ENCODE measurements at places on chromosomes 7 and 10.
A peak's percentile ranks its signal among the peaks of the same experiment; 100 is the strongest.

DNA sequence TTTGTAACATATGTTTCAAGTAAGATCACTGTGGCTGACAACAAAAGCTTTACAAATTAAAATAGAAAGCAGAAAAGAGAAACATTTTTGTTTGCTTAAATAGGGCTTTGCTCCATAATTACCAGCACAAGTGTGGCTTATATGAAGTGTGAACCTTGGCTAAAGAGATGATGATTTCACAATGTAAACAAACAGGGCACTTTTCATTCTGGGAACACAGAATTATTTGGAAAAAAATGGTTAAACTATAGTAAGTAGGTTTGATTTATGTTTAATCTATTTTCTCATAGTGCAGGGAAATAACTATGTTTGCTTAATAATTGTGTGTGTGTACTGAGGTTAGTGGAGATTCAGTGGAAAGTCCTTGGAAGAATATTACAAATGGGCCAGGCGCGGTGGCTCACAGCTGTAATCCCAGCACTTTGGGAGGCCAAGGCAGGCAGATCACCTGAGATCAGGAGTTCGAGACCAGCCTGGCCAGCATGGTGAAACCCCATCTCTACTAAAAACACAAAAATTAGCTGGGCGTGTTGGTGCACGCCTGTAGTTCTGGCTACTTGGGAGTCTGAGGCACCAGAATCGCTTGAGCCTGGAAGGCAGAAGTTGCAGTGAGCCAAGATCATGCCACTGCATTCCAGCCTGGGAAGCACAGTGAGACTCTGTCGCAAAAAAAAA lies 19.1 kb upstream of the OTUD1 start:
- DNase-seq: no peak

GRCh38 chr7:142709921-142710320 lies 39.4 kb upstream of the PRSS1 start:
- no peak for DNase-seq

GRCh38 chr7:129969881-129970446 lies 17.2 kb upstream of the UBE2H start:
- DNase-seq: no peak

GRCh38 chr10:61301575-61301974 lies 151.6 kb downstream of the TMEM26 start:
- DNase-seq: no peak

DNA sequence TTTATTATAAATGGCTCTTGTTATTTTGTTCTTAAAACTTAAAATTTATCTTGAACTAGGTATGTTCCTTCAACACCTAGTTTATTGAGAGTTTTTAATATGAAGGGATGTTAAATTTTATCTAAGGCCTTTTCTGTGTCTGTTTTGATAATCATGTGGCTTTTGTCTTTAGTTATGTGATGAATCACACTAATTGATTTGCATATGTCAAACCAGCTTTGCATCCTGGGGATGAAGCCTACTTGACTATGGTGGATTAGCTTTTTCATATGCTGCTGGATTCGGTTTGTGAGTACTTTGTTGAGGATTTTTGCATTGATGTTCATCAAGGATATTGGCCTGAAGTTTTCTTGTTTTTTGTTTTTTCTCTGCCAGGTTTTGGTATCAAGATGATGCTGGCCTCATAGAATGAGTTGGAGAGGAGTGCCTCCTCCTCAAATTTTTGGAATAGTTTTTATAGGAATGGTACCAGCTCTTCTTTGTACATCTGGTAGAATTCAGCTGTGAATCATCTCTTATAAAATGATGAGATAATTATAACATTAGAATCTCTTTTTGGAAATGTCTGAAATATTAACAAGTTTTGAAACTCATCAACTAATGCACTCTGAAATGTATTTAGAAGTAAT lies 78.7 kb upstream of the AGR3 start:
- no peak for DNase-seq

DNA sequence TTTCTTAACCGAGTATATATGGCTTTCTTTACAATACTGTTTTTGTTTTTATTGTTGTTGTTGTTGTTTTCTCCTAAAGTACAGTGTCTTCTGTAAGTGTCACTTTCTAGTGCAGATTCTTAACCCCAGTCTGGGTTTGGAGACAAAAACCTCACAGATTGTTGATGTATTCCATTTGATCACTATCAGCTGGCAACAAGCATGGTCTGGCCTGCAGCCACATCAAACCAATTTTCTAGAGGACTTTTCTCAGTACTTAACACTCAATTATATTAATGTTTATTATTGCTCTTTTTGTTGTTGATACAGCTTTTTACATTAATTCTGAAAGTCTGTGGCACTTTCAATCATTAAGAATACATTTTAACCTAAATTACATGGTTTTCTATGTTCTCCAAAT lies 17.1 kb downstream of the LRRN3 start:
- no peak for DNase-seq

DNA sequence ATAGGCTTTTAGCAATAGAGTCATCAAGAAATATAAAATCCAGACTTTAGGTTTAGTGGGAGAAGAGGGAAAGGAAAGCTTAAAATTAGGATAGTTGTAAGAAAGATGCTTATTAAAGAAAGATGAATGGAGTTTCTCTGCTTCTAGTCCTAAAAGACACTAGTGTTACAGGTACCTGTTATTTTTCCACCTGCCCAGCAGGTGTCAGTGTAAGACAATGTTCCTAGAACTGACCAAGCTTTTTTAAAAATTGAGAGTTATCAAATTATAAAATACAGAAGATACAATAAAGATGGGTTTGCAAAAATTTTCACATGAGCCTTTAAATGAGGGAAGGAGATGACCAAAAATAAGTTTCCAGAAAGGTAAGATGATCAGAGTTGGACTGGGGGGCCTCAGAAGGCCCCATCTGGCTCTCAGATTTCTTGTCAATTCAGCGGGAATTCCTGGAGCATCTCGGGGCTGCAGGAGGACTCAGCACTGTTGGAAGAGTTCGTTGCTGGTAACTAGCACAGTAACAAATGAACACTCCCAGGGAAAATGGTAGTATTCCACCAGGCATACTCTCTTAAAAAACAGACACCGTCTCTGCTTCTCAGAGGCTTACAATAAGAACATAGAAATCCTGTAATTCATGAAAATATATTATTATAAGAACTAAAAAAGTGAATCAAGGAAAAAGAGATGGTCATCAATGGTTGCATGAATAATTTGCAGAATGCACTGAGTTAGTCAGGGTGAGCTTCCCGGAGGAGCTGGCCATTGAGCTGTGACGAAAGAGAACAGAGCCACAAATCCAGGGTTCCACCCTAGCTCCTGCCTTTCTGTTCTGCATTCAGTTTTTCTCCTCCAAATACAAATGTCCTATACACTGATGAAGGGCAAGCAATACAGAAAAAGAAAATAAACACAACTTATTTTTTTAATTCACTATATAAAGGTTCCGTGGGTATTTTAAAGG lies 71.8 kb upstream of the PIK3CG start:
- DNase-seq: no peak

DNA sequence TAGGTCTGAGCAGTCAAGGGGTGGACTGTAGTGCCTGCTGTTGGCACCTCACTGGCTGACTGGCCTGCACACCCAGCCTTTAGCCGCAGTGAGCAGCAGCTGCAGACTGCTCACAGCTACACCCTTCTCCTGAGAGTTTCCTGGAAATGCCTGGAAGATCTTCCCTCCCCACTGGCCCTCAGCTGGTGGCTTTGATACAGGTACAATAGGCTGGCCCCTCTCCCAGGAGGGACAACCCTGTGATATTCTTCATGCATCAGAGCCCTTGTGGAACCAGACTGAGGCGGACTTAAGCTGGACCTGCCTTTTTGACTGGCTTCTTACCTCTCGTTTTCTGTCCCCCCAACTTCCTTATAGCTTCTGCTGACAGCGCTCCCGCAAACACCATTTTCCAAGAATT lies 6.4 kb downstream of the GCK start:
- no peak for DNase-seq

DNA sequence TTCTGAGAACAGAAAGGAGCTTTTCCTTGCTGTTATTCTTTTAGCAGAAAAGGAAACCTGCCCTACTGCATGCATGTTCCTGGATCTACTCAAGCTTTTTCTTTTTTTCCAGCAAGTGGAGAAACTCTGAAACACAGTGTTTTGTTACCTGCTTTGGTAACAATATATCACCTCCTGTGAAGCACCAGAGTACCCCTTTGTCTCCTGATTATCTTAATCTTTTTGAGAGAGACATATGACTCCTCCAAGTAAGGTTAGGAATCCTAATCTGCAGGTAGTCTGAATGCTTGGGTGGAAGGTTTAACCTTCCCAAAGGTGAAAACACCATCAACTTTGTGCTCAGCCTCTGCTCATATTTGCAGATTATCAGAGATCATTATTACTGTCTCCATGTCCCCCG lies 93.1 kb downstream of the MAPK8 start:
- DNase-seq: no peak

DNA sequence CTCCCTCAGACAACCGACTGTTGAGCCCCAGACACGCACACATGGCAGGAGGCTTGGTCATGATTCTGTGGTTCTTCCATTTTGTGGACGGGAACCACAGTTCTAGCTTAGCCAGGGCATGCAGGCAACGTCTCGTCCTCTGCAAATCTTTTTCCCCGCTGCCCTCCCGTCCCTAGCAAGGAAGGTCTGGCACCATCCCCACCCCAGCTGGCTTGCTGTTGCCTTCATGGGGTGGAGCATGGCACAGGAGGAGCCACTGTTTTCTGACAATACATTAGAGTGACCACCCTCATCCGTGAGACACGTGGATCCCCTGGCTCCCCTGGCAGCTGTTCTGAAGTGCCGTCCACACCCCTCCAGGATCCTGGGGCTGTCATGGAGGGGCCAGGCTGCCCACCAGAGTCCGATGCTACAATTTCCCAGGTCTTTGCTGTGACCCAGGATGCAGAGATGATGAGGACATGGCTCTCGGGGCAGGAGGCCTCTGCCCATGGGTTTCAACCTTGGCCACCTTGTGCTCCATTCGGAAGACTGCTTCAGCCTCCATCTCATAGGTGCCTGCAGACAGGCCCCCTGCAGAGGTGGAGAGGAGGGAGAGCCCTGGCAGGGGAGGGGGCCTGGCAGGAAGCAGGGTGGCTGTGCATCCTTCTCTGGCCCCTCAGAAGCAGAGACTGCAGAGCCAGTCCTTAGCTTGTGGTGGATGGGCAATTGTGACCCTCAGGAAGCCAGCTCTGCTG lies 233.6 kb downstream of the GLRX3 start:
- no peak for DNase-seq

- DNase-seq: no peak
Measured at GRCh38 chr7:106344861-106345260, 60.1 kb upstream of the NAMPT start.

DNA sequence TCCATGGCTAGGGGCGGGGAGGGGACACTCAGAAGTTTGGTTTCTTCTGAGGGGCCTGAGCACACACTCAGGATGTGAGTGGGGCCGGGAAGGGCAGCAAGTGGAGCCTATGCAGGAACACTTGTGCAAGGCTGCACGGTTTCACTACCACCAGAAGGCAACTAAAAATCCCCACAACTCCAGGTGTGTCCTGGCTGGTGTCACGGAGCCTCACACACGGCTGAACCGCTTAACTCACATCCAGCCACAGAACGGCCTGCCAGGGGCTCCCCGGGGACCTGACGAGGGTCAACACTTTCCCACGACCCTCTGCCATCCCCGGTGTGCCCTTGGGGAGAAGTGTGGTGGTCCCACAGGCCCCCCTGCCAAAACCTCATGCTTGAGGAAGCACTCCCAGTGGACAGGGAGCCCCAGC lies 173.9 kb downstream of the ELFN1 start:
- peak; percentile 42 for DNase-seq

DNA sequence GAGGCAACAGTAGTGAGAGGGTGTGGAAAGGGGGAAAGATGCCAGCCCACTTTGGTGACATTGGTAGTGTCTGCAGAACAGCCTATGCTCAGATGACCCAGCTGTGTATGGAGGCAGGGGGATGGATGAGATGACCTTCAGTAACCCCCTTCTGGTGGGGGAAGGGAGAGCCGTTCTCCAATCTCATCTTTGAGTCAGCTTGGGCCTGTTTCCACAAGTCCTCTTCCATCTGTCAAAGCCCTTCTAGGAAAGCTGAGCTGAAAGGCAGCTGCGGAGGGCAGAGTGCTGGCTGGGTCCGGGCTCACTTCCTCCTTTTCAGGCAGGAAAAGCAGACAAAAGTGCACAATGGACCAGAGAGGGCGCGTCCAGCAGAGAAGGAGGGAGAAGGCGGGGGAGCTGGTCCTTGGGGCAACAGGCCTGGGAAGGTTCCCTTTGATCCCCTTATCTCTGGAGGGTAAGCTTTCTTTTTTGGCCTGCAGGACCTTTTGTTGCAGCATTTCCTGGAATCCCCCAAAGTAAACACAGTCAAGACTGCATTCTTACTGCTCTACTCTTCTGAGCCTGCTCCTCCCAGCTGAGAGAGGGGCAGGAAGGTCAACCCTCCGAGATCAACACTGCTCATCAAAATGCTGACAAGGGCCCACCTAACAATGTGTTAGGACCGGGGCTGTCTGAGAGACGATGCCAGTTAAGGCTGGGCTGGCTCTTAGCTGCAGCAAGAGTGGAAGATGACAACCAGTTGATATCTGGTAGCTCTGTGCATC lies 1.2 kb upstream of the LRMDA start:
- peak; percentile 44 for DNase-seq

DNA sequence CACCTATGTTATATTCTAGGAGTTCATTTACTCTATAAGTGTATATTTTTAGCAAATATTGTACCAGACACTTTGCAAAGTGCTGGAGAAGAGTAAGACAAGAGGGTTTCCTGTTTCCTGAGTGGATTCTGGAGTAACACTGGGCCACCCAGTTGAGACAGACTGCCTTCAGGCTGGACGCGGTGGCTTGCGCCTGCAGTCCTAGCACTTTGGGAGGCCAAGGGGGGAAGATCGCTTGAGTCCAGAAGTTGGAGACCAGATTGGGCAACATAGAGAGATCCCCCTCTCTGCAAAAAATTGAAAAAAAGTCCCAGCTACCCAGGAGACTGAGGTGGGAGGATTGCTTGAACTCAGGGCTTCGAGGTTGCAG lies 772 bp upstream of the ZSCAN25 start:
- no peak for DNase-seq

- DNase-seq: no peak
Measured at GRCh38 chr10:80463868-80464267, 9.8 kb downstream of the TSPAN14 start.

DNA sequence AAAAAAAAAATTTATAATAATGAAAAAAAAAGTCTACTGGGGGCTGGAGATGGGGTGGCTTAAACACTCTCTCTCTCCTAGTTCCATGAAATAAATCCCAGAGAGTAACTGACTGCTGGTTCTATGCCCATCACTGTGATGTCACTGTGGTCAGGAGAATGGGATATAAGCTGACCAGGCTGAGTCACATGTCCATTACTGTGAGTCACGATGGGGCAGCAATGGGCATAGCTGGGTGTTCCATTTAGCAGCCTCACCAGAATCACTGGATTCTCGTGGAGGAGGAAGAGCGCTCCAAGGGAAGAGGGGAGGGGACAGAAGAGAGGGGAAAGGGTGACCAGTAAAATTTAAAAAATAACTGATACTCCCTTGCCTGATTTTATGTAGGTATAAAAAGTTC lies 37.1 kb downstream of the MASTL start:
- DNase-seq: no peak

DNA sequence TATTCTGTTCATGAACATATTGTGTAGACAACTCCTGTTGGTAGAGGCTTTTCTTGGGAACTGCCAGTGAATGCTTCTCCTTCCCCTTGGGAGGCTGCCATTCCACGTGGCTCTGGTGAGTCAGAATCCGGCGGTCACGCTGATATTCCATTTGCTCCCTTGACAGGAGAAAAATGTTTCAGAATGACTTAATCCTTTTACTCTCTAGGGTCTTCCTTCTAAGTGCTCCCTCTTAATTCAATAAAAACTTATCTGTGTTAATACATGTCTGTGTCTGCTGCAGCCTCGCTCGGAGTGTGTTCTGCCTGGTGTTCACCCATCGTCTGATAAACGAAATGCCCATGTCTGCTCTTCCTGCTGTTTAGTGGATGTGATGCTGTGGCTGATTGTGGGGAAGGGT lies 278.6 kb downstream of the ARHGAP12 start:
- no peak for DNase-seq
